ENCODE measurements at places on chromosomes 7 and 10.

DNA sequence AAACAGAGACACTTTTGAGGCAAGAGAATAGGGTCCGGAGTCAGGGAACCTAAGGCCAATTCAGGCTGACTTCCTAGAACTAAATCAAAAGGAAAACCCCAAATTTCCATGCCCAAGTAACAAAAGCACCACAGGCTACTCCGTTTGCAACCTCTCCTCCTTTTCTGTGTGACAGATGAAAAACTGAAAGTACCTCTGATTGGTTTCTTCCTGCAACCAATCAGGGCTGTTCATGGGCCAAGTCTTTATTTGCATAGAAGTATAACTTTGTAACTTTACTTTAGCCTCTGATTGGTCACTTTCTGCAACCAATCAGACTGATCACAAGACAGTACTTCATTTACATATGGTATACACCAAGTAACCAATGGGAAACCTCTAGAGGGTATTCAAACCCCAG is 239.9 kb upstream of the KCND2 start:
- no peak for DNase-seq

- DNase-seq = no peak
Observed at GRCh38 chr7:155237730-155238129, 59.9 kb upstream of the INSIG1 start.

GRCh38 chr7:265192-265997 is 24.6 kb upstream of the FOXL3 start:
- no peak for DNase-seq

- no peak for DNase-seq
Observed at GRCh38 chr7:34060196-34060947, 155.0 kb downstream of the BMPER start.

- no peak for DNase-seq
Observed at GRCh38 chr10:110059925-110060324, 52.1 kb downstream of the ADD3 start.

DNA sequence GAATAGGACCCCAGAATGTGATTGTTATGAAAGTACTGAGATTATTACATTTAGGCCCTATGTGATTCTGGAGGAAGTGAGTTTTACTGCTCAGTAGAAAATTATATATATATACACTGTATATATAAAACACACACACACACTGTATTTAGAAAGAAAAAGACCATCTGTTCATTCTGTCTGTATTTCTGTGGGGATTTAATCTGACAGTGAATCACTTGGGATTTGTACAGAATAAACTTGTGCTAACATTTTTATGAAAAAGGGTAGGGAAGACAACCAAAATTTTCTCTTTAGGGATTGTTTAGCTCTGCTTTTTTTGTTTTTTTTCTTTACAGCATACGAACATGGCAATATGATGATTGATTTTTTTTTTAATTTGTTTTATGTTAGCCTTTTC is 142.7 kb downstream of the EXOC4 start:
- DNase-seq = no peak

- DNase-seq = no peak
Observed at GRCh38 chr7:37337522-37337921, 111.1 kb downstream of the ELMO1 start.

GRCh38 chr10:110751850-110752249 is 107.7 kb downstream of the RBM20 start:
- no peak for DNase-seq

DNA sequence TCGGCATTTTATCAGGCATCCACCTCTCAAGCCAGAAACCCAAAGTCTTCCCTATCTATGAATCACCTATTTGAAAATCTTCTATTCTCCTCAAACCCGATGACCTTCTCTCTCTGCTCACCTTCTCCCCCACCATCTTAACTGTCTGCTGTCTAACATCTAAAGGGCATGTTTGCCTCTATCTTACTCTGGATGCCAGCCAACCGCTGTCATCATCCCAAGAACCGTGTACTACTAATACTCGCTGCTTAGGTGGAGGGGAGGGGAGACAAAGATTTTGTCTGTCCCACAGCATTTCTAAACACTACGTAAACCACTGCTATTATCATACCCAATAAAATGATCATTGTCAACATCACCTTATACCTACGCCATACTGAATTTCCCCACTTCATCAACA is 29.5 kb downstream of the PAXIP1 start:
- no peak for DNase-seq

GRCh38 chr7:45661302-45661995 is 87.3 kb downstream of the ADCY1 start:
- no peak for DNase-seq

GRCh38 chr7:42495256-42495655 is 258.2 kb upstream of the GLI3 start:
- no peak for DNase-seq
